Stimulated activated CD4-positive, alpha-beta T cell treated with anti-CD3 and anti-CD28 coated beads, Interleukin-1b, Interleukin-23, amount 100 ng/mL, for 24 hours (primary cell): ENCODE measurements at places on chromosomes 1 and 21.

- DNase-seq = no peak
These were observed 98.2 kb downstream of the EPHB2 start for GRCh38 chr1:22808676-22809483.

DNA sequence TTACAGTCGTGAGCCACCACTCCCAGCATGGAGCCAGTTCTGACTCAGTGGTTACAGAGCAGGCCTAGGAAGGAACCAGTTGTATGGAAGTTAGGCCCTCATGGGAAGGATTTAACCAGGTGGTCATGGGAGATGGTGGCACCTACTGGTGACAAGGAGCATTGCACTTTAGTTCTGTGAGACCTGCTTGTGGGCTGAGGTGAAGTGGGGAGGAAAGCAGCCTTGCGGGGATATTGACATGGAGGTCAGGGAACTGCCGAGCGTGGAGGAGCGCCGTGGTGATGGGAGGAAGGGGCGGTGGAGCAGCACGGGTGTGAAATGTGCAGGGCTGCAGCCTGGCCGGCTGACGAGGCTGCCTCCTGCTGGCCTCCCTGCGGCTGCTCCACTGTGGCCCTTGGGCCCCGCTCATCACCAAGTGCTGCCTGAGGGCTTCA lies 100.4 kb downstream of the GALNT2 start:
- peak; percentile 16 for DNase-seq

- DNase-seq = no peak
These were observed 9.2 kb upstream of the UQCRHL start for GRCh38 chr1:15816674-15817073.

GRCh38 chr1:227887697-227888403 lies 59.9 kb downstream of the WNT9A start:
- no peak for DNase-seq

GRCh38 chr1:76153841-76154205 lies 79.3 kb downstream of the ST6GALNAC3 start:
- DNase-seq = no peak

DNA sequence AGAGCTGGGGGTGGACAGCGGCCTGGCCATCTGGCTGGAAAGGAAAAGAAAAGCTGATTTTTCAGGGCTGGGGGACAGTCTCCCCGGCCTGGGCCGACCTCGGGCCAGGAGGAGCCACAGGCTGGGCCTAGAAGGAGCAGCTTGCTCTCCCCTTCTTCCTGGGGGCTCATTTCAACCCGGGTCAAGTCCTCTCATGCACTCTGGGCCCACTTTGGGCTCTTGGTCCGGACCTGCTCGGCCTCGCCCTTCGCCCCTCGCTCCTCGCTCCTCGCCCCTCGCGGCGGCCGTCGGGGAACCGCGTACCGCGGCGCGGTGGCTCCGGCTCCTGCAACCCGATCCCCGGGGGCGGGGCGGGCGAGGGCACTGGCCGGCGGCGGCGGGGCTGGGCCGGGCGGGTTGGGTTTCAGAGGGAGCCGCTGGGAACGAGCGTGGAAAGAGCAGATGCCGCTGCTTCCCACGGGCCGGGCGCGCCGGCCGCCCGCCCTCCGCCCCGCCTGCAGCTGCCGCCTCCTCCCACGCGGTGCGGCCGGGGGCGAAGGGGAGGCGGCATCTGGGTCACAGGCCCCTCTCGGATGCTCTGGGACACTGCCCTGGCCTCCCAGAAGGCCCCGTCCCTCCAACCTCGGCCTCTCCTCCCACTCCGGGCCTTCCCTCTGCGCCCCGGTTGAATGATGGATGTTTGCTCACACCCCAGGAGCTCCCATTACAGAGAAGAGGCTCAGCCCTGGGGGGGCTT lies 6.6 kb downstream of the HEYL start:
- no peak for DNase-seq

DNA sequence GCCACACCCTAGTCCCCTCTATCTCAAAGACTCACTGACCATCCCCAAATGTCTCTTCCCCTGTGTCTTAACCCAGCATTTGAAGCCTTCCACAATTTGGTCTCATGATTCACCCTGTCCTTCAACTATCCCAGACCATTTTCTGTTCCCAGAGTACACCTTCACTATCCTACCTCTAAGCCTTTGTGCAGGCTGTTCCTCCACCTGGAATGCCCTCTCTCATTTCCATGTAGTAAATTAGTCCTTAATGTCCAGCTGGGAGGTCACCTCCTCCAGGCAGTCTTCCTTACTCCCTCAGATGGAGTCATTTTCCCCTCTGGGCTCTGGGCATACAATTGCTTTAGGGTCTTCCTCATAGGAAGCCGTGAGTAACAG lies 31.1 kb upstream of the EPB41 start:
- DNase-seq = no peak

- DNase-seq = no peak
These were observed 157.3 kb downstream of the PEX14 start for GRCh38 chr1:10631811-10632593.

DNA sequence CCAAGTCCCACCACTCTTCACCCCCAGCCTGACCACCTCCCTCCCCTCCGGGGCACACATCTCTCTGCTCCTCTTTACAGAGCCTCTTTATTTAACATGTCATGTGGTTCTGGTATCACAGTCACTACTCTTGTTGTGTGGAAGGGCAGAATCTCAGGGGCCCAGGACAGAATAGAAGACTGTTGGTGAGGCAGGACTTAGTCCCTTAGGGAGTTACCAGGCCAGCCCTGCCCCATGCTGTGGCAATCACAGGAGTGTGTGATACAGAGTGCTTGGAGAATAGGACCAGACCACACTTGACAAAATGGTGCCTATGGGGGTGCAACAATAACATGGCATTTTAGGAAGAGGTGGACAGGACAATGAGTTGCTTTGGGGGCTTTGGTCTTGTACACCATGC lies 43.0 kb upstream of the CRNN start:
- DNase-seq = no peak

GRCh38 chr1:71350805-71351204 lies 270.0 kb upstream of the ZRANB2 start:
- no peak for DNase-seq

GRCh38 chr1:179728271-179728670 lies 14.8 kb upstream of the FAM163A start:
- DNase-seq = no peak

DNA sequence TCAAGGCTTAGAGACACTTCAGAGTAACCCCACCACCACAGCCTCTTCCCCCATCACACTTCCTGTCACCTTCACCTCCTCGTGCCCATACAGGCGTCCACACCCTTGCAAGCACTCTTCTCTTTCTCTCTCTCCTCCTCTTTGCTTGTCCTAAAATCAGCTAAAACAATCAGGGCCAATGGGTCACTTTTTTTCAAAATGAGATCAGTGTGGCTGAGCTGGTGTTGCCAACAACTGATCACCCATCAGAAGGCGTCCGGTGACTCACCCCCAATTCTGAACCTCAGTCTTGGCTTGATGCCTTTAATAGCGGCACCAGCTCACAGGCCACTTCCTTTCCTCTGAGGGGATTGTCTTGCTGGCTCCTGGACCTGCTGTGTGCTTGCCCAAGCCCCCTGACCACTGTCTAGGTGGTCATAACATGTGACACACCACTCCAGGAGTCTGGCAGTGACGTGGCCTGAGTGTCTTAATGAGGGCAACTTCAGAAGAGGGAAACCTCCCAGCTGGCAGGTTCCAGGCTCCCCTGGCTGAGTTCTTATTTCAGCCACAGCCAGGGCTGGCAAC lies 1.6 kb downstream of the DRAXIN start:
- no peak for DNase-seq

DNA sequence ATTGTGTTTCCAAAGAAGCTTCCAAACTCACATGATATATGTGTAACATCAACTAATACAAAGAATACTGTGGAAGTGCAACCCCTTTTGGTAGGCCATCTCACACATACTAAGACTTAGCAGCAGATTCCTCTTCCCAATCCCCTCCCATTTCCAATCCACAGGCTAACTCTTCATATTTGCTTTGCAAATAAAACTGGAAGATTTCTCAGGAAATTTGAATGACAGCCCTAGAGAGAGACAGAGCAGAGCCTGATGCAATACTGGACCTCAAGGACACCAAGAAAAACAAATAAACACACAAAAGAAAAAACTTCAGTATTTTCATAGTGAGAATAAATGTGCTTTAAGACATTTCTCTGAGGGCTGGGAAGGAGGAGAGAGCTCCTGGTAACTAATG lies 190.2 kb upstream of the BRINP3 start:
- no peak for DNase-seq

GRCh38 chr21:19998453-19998852 lies 999.8 kb upstream of the NCAM2 start:
- no peak for DNase-seq

DNA sequence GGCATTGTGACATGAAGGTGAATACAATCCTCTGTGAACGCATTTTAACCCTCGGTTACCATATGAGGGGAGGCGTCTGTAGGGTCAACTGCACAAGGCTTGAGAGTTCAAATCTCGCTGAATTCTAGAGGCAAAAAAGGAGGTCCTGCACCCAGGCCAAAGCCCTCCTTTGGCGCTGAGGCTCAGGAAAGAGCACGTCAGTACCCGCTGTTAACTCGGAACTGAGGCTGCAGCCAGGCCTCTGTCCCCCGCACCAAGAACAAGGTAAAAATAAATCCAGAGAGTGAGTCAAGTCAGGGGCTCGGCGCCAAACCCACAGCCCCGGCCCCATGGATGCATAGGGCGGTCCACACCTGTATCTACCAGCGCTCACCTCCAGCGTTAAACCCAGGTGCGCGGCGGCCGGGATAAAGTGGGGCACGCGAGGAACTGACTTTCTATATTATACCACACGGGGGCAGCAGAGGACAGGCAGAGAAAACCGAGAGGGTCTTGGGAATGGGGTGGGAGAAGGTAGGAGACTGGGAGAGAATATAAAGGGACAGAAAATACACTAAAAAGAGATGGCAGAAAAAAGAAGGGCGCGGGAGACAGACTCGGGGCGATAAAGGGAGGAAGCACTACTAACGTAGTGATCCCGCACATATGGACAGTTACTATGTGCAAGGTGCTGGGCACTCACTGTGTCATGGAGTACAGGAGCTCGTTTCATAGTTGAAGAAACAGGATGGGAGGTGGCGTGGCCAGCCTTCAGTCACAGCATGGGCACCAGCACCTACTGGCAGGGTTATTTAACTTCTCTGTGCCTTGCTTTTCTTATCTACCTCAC lies 54.9 kb downstream of the DMRTA2 start:
- DNase-seq = no peak

DNA sequence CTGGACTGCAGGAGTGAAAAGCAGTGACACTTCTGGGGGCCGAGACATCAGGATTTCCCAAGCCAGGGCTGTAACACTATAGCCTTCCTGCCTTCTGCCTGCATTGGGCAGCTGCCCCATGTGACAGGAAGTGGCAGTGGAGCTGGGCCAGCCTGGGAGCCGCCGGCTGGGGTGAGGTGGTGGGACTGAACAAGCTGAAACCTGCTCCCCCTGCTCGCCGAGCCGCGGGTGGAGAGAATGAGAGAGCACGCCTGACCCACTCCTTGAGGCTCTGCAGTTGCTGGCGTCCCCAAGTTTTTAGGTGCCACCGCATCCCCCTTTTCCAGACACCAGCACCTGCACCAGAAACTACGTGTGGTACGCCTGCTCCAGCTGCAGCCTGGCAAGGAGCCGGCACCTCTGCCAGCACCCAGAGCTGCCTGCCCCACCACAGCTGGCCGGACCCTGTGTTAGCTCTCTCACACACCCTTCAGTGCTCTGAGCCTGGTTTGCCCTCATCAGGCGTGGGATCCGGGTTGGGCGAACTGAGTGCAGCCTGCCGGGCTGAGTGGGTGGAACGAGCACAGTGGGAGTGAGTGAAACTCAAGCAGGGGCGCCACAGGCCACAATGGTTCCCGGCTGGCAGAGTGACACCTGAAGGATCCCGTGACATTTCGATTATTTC lies 119.4 kb downstream of the AKT3 start:
- no peak for DNase-seq

DNA sequence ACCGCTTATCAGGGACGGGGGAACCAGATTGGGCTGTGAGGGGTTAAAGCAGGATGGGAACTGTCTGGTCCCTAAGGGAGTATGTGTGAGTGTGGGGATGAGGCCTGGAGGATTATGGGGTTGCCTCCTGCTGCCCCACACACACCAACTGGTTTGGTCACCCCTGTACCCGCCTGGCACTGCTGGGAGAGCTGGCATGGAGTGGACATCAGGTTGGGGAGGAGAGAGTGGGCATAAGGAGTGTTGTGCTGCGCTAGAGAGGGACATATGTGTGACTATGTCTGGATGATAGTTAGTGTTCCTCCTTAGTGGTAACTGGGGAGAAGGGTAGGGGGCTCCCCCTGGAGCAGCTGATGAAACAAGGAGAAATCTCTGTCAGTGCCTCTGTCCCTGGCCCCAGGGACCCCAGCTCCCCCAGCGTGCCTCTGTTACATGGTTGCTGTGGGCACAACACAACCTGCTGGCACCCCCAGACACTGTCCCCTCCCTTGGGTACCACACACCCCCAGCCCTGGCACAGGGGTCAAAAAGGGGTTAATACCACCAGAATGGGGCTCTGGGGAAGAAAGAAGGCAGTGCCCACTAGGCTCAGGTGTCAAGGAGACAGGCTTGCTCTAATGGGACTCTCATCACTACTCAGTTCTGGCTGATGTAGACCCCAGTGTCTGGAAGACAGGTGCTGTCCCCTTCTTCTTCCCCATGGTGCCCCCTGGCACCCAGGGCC lies 1.9 kb downstream of the ZBTB7B start:
- no peak for DNase-seq

- no peak for DNase-seq
These were observed 39.1 kb upstream of the SELENON start for GRCh38 chr1:25760871-25761270.

DNA sequence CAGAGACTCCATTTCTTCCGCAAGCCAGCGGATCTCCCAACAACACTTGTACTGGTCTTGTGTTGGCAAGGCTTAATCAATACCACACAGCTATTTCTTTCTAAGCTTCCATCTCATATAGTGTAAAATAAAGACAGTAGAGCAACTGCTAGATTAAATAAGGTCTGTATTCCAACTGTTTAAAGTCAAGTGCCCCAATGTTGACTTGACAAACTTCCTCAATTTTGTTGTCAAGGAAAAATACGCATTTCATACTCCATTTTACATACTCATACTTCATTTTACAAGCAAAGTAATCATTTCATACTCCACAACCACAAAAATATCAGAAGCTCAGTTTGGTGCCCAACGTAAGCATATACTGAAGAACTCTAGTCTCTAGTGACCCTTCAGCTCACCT lies 143.0 kb downstream of the RERE start:
- DNase-seq = no peak

DNA sequence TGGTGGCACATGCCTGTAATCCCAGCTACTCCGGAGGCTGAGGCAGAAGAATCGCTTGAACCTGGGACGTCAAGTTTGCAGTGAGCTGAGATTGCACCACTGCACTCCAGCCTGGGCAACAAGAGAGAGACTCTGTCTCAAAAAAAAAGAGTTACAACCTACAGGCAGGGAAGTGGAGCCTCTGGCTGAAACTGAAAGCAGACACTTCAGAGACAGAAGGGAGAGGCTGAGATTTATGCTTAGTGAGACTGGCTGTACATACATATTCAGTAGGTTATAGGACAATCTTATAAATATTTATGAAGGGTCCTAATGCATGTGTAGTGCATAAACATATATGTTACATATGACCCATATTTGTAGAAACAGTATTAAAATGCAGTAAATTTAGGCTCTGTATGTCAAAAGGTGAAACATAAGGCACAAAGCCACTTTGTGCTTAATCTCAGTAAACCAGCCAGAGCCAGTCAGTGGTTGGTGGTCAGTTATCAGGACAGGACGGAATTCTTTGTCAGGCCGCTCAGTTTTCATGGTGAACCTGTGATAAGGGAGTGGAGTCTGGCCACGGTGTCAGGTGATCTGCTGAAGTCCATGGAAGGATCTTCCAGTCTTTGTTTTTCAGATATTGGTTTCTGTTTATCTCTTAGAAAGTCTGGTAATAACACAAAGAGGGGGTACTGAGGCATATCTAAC lies 13.7 kb downstream of the RHEX start:
- no peak for DNase-seq

- DNase-seq = no peak
These were observed 114.1 kb downstream of the TNR start for GRCh38 chr1:175629318-175629694.
